EL (cell line): ENCODE measurements at places on chromosomes 3 and 15.
A peak's percentile ranks its signal among the peaks of the same experiment; 100 is the strongest.

DNA sequence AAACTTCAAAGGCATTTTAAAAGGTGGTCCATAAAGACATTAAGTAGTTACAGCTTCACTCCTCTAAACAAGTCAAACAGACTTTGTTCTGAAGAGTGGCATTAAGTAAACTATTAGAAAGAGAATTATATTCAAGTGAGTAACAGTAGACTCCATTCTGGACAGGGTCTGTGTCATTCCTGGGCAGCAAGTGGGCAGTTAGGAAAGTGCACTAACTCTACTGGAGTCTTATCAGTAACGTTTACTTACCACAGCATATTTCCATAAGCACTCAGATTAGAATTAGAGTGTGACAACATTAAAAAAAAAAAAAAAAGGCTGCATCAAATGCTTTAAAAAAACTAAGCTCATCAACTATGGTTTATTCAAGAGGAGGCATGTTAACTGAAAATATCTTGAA, 10.6 kb downstream of the UBR1 start:
- DNase-seq, result peak; percentile 37

DNA sequence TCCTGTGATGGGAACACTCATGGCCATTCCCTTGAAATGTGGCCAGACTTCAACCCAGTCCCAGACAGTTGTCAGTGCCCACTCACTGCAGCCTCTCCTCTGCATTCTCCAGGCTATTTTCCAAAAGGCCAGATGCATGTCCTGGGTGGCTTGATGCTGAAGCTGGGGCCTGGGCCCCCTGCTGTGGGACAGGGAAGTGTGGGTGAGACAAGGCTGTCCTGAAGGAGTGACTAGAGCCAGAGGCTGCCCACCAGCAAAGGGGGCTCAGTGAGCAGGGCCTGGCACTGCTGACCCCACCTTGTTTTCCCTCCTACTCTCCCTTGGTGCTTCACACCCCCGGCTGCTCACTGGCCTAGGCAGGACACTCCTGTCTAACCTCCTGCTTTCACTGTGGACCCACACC, 11.9 kb downstream of the CISH start:
- DNase-seq, result no peak

- no peak for DNase-seq
Observed at GRCh38 chr15:68396068-68396467, 35.9 kb downstream of the ITGA11 start.

DNA sequence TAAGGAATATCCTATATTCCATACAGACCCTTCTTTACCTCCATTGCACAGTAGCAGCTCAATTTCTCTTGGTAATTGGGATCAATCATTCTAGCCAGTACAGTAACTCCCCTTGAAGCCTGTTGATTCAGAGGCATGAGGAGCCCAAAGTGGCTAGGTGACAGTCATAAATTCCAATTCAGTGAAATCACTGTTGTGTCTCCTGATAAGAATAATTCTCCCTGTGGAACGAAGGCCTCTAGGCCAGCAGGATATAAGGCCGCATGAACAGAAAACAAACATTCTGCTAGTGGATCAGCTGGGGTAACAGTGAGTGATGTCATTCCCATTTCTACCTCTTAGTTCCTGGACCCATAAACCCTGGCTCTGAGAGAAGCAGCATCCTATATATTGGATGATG, 696.3 kb downstream of the NR2F2 start:
- peak; percentile 14 for DNase-seq

- DNase-seq, result peak; percentile 17
Observed at GRCh38 chr15:70098461-70099166, 897 bp upstream of the TLE3 start.

GRCh38 chr3:36165509-36166290, 214.6 kb upstream of the STAC start:
- no peak for DNase-seq

DNA sequence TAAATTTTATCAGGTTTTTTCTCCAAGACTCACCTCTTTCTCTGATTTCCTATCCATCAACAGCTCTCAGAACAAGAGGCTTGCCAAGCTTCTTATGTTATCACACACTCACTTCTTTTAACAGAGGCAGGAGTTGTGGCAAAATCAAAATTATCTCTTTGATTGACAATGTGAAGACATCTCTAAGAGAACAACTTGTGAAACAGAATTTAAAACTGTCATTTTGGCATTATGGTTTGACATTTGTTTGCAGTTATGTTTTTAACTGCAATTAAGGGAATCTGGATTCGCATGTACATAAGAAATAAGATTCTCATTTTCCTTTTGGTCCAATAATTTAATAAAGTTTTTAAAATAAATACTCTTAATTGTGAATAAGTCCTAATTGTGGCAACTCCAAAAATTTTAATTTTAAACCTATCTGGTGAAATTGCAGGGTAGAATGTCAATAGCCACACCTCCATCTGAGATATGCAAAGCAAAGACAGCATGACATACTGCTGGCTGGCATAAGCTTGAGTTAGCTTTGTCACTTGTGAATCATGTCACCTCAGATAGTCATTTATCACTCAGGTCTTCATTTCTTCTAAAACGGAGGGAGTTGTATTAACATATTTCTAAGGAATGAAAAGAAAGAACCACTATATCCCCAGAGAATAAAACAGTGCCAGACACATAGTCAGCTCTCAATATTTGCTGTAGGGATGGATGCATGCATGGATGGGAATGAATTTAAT, 158.6 kb downstream of the CCNL1 start:
- no peak for DNase-seq

GRCh38 chr15:36313736-36314280, 265.6 kb upstream of the CDIN1 start:
- DNase-seq, result no peak

DNA sequence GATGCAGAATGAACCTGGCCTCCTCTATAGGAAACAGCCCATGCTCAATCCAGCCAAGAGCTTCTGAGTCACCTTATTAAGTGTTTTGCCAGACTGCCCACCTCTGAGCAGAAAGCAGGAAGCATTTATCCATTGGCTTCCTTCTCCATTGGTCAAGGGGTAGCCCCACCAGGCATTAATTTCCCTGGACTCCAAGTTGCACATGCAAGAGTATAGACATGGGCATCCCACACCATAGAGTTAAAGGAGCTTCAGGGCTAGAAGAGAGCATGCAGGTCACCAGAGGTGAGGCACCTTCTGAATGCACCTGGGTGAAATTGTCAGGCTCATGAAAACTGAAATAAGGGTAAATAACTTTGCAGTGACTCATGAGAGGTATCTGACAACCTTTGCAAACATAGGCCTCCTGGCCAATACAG, 230.8 kb upstream of the STAC start:
- DNase-seq, result no peak

- peak; percentile 41 for DNase-seq
Observed at GRCh38 chr3:113773381-113773780, 26.5 kb downstream of the ATP6V1A start.

DNA sequence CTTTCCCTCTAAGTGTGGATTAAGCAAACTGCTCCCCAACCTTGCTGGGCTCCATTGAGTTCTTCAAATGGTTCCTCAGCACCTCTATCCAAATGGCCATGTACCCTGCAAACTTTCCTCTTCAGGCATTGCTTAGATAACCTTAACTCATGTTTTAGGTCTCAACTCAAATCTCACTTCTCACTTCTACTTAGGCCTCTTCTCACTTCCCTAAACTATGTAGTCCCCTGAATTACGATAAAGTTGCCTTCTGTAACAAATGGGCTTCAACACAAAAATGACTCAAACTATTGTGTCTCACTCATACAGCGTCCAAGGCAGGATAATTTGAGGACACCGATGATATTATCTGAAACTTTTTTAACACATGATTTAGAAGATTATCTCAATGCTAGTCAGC, 62.4 kb upstream of the STAC start:
- DNase-seq, result no peak

DNA sequence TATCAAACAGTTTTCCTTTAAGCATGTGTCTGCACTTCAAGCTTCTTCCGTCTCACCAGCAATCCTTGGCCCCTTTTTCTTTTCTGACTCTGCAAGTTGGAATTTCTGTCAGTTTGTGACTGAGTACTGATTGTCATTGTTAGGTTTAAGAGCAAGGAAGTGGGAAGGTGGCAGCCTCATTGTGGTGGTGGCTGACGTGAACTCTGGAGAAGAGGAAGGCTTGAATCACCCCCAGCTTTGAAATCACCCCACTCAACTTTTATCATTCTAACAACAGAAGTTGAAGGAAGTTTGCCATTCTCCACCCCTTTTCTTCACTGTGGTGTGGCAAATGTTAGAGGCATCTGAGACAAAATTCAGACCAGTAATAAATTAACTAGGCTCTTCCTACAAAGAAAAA, 231.6 kb upstream of the AGTR1 start:
- DNase-seq, result peak; percentile 82

GRCh38 chr15:66745530-66746230, 43.6 kb downstream of the SMAD6 start:
- DNase-seq, result no peak

DNA sequence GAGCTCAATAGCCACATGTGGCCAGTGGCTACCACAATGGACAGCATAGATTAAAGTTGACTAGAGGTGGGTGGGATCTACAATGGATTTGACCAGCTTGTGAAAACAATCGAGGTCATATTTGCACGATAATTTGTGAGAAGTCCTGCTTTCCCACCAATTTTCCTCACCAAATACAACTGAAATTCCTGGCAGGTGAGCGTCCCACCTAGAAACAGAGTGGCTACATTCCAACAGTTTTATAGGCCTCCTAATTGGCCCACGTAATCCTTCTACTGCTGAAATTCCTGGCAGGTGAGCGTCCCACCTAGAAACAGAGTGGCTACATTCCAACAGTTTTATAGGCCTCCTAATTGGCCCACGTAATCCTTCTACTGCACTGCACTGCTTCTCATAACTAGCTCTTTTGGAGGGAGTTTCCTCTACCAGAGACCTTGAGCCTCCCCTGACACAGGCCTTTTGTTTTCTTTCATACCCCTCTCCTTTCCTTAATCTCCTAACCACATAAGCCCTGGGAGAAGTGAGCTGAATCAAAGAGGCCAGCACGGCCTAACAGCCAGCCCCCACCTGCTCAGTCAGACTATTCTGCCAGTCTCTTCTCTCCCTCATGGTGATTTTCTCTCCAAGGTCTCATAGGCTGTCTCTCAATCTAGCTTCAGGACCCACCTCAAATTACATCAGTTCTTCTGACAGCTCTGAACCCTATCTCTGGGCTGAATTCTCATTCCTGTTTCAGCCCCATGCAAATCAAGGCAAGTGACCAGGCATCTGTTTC, 80.2 kb downstream of the BFSP2 start:
- no peak for DNase-seq

GRCh38 chr3:110343945-110344344, 727.7 kb upstream of the NECTIN3 start:
- peak; percentile 43 for DNase-seq

DNA sequence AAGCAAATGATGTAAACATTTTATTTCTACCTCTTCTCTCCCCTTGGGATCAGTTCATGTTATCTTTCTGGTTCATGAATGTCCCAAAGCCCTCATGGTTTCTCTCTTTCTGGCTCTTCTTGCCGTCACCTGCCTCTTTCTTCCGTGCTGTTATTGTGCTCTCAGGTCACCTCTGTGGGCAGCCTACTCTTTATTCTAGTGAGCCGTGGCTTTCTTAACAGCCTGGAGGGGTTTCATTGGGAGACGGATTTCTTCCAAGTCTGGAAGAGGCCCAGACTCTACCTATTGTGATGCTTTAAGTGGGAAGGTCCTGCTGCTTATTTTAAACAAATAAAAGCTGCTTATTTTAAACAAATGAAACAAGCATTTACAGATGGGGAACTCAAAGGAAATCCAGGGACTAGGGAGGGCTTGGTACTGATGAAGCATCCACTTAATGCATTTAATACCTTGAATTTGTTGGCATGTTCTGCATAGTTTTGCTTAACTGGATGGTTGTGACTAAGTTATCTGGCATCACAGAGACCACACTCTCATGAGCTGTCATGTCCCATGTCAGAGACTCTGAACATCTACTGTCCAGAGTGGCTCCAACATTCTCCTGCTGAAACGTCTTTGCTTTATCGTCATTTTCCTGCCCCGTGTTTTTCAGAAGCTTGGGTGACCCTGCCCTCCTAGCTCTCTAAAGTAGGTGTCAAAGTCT, 443.3 kb downstream of the GABRG3 start:
- DNase-seq, result no peak

DNA sequence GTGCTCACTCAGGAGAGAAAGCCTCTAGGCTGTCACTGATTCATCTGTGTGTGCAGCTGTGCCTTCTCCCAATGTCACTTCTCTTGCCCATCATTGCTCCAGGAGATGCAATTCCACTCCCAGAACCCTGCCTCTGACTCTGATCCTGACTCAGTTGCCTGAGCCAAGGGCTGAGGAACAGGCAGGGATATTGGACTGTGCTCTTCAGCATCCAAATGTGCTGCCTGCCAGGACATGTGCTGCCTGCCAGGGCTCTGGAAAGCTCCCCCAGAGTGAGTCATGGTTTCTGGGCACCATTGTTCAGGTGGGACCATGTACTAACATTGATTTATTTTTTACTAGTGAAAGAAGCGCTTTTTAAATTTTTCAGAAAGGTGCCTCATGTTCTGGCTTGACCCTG, 71.0 kb downstream of the TRIM42 start:
- DNase-seq, result no peak

DNA sequence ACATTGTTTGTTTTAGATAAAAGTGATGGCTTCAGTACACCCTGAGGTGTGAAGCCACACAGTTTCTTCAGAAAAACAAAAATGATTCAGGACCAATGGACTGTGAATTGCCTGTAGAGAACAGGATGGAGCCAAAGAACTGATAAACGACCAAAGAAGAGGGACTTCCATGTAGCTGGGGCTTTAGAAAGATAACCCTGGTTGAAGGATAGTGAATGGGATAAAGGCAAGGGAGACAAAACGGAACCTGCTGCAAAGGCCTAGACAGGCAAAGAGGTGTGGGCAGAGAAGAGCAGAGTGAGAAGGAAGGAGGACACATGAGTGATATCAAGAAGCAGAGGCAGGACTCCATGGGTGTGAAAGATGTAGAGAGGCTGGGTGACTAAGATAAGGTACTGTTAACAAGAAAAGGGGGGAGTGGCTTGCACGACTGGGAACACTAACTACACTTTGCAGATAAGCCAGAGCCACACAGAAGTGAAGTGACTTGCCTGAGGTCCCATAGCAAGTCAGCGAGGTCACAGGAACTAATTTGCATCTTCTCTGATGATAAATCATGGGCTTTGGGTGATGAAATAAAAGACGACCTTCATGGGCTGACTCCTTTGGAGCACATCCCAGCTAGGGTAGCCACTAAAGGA, 44.3 kb downstream of the RAB6B start:
- DNase-seq, result no peak

DNA sequence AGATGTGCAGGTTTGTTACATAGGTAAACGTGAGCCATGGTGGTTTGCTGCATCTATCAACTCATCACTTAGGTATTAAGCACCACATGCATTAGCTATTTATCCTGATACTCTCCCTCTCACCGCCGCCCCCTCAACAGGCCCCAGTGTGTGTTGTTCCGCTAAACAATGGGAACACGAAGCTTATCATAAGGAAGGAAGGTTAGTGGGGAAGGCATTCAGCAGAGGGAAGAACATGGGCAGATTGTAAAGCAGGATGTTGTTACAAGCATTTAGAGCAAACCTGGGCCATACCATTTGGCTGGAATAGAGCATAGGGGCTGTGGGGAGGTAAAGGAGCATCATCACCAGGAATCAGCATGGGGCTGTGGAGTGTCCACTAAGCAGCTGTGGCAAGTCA, 111.8 kb downstream of the SSR3 start:
- DNase-seq, result no peak

- no peak for DNase-seq
Observed at GRCh38 chr3:138649134-138649533, 40.6 kb downstream of the FAIM start.

- DNase-seq, result peak; percentile 16
Observed at GRCh38 chr3:54916732-54917131, 11.1 kb downstream of the LRTM1 start.

- no peak for DNase-seq
Observed at GRCh38 chr15:40066589-40066988, 27.6 kb upstream of the SRP14 start.

- DNase-seq, result no peak
Observed at GRCh38 chr3:22536541-22536940, 666.6 kb upstream of the UBE2E2 start.
